CD14-positive monocyte (primary cell): ENCODE measurements at places on chromosomes 6 and 20. TPM values are rescaled to one million over a fixed set of nuclear protein-coding genes. Genes with fewer than 3 reads are reported as not detected.

Gene NDUFAF5
- 2.1 and 15.2 TPM in 2 replicates for polyA plus RNA-seq

Gene PPP1R14C
- not detected for polyA plus RNA-seq

Gene COL11A2
- polyA plus RNA-seq: not detected

Gene GSTA4
- polyA plus RNA-seq: 0.18 and 0.36 TPM in 2 replicates

Gene OPN5
- polyA plus RNA-seq: not detected
